ENCODE measurements at places on chromosomes 4 and X.

GRCh38 chr4:148215202-148215601, 227.0 kb downstream of the NR3C2 start:
- DNase-seq = no peak

- no peak for DNase-seq
Measured at GRCh38 chr4:76250962-76251361, 559 bp upstream of the FAM47E start.

- DNase-seq = no peak
Measured at GRCh38 chr4:158825433-158826036, 56.7 kb downstream of the FNIP2 start.

DNA sequence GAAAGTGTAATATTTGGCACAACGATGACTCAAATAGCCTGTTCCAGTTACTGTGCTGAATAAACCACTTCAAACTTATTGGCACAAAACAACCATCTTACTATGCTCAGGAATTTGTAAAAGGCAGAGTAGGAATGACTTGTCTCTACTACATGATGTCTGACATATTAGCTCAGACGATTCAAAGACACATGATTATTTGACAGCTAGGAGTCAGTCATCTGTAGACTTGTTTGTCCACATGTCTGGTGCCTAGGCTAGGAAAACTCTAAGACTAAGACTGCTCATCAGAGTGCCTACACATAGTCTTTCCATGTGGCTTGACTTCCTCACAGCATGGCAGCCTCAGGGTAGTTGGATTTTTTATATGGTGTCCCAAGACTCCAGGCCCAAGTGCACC, 154.5 kb downstream of the FANCB start:
- no peak for DNase-seq

DNA sequence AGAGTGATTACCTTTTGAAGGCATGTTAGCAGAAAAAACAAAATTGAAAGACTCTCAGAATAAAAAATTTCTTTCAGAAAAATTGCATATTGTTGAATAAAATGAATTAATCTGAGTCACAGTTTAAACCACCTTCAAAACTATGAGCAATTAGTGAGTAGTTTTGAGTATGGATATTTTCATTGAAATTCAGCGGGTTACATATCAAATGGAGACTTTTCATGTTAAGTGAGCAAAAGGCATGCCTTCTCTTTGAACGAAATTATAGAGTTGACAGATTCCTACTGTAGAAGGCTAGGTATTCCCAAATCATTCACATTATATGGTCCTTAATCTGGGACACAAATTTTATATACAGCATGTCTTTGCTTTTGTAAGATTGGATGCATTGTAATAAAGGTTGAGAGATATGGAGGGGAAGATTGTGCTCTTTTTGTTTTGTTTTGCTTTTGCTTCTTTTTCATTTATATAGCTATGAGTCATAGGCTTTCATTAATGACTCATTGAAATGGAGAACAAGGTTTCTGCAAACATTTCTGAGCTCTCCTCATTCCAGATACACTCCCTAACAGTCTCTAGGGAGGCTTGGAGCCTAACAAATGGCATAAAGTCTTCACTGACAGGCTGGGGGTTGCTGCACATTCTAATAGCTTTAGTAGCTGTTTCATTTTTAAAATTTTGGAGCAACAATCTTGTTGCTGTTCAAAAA, 21.6 kb downstream of the PCDH18 start:
- DNase-seq = no peak

DNA sequence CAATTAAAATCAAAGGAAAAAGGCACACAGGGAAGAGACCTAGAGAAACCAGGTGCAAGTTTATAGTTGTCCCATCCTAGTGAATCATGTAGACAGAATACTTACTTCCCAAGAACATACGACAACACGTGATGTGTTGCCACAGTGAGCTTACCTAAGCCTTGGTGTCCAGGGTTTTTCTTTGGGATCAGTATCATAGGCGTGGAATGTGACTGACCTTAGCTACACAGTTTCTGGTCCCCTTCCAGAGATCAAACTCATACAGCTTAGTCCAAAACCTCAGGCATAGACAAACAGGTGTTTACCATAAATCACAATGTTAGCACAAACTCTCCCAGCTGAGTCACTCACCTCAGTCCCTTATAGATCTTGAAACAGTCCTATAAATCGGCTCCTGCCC, 17.7 kb downstream of the SLC25A31 start:
- DNase-seq = no peak
